Urothelium cell line (cell line): ENCODE measurements at places on chromosomes 4 and X.

DNA sequence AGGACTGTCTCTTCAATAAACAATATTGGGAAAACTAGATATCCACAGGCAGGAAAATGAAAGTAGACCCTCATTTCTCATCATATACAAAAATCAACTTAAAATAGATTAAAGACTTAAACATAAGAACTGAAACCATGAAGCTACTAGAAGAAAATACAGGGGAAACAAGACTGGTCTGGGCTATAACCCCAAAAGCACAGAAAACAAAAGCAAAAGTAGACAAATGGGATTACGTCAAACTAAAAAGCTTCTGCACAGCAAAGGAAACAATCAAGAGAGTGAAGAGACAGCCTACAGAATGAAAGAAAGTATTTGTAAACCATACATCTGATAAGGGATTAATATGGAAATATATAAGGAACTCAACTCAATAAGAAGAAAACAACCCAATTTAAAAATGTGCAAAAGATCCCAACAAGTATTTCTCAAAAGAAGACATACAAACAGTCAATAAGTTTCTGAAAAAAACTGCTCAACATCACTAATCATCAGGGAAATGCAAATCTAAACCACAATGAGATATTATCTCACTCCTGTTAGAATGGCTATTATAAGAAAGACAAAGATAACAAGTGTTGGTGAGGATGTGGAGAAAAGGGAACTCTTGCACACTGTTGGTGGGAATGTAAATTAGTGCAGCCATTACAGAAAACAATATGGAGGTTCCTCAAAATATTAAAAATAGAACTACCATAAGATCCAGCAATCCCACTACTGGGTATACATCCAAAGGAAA is 325.3 kb upstream of the RASGEF1B start:
- no peak for DNase-seq

GRCh38 chr4:98046665-98047064 is 96.6 kb downstream of the STPG2 start:
- DNase-seq, result no peak

DNA sequence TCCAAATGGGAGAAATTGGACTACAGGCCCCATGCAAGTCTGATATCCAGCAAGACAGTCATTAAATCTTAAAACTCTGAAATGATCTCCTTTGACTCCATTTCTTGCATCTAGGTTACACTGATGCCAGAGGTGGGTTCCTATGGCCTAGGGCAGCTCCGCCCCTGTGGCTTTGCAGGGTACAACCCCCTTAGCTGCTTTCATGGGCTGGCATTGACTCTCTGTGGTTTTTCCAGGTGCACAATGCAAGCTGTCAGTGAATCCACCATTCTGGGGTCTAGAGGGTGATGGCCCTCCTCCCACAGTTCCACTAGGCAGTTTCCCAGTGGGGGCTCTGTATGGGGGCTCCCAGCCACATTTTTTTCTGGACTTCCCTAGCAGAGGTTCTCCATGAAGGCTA is 228.5 kb upstream of the ADAMTS3 start:
- no peak for DNase-seq

GRCh38 chr4:102281171-102281839 is 64.0 kb downstream of the SLC39A8 start:
- DNase-seq, result no peak

DNA sequence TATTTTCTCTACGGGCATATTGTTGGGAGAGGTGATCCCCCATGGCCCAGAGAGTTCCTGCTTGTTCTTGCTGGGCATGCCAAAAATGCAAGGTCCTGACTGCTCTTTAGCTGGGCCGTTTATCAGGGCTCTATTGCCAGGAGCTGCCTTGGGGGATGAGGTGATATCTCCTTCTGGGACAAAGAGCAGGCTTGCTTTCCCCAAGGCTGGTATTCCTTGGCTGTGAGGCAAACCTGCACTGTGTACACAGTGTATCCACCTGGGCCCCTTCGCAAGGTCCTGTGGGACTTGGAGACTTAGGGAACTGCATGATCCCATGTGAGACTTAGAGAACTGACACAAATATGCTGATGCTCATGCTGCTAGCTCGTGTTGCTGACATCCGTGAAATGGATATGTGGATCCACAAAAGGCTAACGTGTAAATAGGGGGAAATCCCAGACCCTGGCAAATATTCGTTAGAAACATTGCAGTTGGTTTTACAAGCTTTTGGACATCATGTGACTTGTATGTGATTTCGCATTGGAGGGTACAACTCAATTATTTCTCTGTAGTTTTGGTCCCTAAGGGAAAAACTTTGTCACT is 24.4 kb upstream of the ZFX start:
- DNase-seq, result no peak

- no peak for DNase-seq
Observed at GRCh38 chr4:23887989-23888388, 1.9 kb downstream of the PPARGC1A start.

GRCh38 chrX:116749943-116750342 is 287.2 kb upstream of the CT83 start:
- DNase-seq, result no peak

DNA sequence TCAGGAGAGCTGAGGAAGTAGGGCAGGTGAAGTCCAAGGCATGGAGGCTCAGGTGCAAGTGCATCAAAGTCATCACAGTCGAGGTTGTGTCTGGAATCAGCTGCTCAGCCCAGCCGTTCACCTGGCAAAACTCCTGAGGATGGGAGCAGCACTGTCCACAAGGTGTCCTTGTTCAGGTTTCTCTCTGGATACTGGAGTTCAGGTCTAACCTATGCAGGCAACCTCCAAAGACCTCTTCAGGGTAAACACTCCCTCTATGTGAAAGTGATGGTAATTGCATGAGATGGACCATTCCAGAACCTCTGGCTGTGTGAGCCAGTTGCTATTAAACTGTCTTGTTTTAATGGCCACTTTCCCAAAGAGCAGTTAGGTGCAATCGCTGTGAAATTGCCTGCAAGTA is 120.2 kb upstream of the PSAPL1 start:
- DNase-seq, result no peak

- peak; percentile 36 for DNase-seq
Observed at GRCh38 chr4:149993030-149993429, 85.2 kb upstream of the DCLK2 start.

- no peak for DNase-seq
Observed at GRCh38 chr4:94358101-94358500, 15.5 kb upstream of the HPGDS start.

DNA sequence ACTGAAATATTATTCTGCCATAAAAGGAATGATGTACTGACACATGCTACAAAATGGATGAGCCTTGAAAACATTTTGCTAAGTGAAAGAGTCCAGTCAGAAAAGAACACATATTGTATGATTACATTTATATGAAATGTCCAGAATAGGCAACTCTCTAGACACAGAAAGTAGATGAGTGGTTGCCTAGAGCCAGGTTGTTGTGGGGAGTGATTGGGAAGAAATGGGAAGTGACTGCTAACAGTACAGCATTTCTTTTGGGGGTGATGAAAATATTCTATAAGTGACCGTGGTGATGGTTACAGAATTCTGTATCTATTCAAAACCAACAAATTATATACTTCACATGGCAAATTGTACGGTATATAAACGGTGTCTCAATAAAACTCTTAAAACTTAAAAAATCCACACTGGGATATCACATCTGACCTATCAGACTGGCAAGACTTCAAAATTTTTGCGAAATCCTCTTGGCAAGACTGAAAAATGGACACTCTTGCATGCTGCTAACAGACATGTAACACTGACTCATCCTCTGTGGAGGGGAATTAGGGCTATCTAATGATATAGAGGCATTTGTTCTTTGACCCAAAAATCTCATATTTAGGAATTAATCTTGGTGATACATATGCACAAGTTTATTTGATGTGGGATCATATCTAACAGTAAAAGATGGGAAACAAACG is 71.8 kb downstream of the FAM13A start:
- DNase-seq, result no peak

- peak; percentile 15 for DNase-seq
Observed at GRCh38 chr4:115090483-115091075, 22.8 kb downstream of the NDST4 start.

- DNase-seq, result no peak
Observed at GRCh38 chrX:103828529-103828928, 3.5 kb downstream of the RAB9B start.

- DNase-seq, result no peak
Observed at GRCh38 chrX:133892337-133892736, 93.1 kb downstream of the GPC3 start.

DNA sequence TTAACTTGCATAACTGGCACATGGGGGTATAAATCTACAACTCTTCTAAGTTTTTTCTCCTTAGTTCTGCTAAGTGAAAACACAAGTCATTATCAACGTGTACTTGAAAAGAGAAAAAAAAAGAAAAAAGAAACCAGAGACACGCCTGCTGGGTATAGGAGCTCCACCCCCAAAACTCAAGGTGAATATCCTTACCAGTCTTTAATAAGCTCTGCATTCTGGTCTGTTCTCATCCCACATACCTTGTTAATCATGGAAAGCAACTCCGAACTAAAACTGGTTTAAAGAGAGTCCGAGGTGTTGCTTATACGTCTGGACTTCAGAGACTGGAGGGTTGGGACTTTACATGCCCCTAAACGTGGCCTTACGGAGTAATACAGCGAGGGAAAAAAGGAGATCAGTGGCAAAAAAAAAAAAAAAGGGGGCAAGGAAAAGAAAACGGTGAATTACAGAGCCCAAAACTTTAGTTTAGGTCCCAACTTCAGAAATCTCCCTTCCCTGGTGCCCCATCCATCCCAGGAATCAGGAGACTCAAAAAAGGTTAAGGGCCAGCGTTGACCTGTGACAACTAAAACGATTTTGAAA is 1.0 kb downstream of the PGRMC2 start:
- peak; percentile 41 for DNase-seq

DNA sequence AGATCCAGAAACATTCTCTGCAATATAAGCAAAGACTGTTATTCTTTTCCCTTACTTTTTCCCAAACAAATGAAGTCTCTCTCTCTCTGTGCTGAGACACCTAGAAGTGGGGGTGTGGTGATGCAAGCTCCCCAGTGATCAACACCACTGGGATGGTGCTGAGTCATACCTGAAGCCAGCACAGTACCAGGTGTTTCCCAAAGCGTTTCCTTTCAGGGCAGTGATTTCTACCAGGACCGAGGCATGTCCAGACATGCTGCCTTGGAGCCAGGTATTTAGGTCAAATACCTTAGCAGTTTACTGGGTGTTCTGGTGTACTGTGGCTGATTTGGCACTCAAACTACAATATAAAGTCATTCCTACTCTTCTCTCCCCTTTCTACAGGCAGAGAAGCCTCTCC is 726.5 kb downstream of the FAM133A start:
- peak; percentile 55 for DNase-seq

DNA sequence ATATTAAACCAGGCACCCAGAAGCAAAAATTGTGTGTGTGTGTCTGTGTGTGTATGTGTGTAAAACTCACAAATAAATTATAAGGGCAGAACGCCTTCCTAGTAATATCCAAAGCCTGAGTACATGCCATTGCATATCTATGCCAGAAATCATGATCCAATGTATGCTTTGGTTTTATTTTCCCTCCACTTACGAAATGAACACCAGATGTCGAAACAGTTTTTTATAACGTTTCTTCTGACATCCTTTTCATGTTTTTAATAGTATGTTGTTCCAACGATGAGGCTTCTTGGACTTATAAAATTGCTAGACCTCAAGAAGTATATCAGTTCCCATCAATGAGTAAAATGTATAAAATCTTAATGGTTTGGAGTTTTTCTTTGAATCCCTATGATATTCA is 55.4 kb downstream of the KCNIP4 start:
- DNase-seq, result no peak

- DNase-seq, result peak; percentile 20
Observed at GRCh38 chrX:45771560-45772340, 571.1 kb upstream of the DIPK2B start.

GRCh38 chr4:80188457-80188800 is 8.9 kb upstream of the PRDM8 start:
- no peak for DNase-seq

- no peak for DNase-seq
Observed at GRCh38 chr4:12701384-12701783, 782.8 kb downstream of the RAB28 start.

DNA sequence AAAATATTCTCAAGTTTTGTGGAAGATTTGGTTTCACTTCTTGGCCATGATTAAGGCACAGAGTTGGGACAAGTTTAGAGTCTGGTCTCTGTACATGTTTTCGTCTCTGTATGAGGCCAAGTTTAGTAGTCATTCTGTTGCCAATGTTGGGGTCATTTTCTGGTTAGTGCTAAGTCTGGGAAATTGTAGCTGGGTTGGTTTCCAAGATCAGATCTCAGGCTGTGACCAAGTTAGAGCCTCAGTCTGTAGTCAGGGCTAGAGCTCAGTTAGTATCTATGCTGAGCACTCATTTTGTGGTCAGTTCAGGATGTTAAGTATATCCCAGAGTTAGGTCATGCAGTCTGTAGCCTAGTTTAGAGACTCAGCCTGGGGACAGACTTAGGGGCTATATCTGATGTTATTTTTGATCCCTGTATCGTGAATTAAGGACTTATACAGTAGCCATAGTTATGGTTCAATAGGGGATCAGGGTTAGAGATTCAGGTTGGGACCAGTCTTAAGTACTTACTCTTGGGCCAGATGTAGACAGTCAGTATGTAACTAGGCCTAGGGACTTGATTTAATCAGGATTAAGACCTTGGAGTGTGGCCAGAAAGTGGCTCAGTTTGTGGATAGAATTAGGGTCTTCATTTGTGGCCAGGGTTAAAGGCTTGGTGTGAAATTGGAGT is 6.6 kb upstream of the ENOX2 start:
- DNase-seq, result no peak

GRCh38 chr4:26717332-26717731 is 133.4 kb downstream of the TBC1D19 start:
- DNase-seq, result peak; percentile 7

- DNase-seq, result no peak
Observed at GRCh38 chr4:74527049-74527448, 82.1 kb downstream of the AREG start.

DNA sequence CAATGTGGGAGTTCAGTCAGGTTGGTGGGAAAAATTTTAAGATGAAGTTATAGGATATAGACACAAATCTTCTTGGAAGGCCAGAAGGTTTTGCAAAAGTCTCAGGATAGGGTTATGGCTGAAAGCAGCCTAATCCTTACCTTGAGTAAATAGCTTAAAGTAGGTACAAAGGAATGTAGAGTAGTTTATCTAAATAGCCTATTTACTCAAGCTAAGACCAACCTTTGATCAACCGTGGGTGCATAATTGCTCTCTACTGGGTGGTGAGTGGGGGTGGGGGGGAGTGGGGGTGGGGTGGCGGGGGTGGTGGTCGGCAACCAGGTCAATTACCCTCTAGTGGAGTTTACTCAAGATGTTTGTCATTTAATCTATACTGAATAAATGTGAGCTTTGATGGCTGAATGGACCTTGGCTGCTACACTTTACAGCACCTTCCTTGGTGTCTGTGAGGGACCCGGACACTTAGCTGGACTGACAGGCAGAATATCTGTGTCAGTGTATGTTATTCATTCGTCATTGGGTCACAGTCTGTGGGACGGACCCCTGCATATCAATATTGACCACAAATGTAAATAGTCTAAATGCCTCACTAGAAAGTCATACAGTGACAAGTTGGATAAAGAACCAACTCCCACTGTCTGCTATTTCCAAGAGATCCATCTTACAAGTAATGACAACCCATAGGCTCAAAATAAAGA is 545.7 kb upstream of the PABPC4L start:
- DNase-seq, result no peak
